T-helper 9 cell (primary cell): ENCODE measurements at places on chromosomes 12 and 14.

DNA sequence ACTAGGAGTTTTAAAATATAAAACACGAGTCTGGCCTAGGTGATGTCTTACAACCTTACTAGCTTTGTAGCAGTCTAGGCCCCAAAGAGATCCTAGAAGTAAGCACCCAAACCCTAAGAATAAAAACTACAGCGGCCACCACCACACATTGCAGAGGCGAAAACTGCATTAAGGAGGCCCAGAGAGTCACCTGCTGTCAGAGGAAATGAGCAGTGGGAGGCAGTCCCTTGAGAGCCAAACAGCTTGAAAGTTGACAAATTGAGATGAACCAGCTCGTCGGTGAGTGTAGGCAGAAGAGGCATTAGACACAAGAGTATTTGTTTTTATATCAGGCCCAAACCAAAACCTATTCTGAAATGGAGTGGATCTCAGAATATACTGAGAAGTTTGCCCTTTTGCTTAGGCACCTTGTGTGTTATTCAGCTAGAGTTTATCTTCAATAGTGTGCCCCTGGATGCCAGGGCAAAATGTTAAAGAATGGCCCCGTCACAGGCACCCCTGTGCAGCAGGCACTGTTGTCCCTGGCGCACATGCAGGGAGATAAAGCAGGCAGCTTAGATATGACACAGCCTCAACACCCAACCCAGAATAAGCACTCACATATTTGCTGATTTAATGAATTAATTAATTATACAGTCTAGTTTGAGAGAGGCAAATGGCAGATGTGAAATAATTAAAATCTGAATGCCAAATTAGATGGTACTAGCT, 56.7 kb downstream of the TTC7B start:
- no peak for DNase-seq

- DNase-seq: no peak
Observed at GRCh38 chr12:96701856-96702255, 205.2 kb upstream of the NEDD1 start.

DNA sequence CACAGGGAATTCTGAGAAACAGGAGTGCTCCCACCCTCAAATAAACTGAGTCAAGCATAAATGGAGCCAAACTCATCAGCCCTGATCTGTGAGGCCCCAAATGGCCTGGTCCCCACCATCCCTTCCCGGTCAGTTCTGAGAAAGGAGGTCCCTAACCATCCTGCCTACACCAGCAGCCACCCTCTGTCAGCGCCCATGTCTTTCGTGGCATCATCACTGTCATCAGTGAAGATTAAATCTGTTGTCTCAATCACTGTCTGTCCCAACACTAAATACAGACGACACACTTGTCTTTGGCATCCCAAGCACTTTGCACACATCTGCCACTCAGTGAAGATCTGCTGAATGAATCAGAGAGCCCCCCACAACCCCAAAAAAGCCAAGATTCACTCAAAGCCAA, 22.4 kb downstream of the VPS37B start:
- no peak for DNase-seq

GRCh38 chr12:58703866-58704265, 216.4 kb downstream of the LRIG3 start:
- DNase-seq: no peak

- DNase-seq: no peak
Observed at GRCh38 chr12:124543052-124543589, 24.3 kb downstream of the NCOR2 start.

DNA sequence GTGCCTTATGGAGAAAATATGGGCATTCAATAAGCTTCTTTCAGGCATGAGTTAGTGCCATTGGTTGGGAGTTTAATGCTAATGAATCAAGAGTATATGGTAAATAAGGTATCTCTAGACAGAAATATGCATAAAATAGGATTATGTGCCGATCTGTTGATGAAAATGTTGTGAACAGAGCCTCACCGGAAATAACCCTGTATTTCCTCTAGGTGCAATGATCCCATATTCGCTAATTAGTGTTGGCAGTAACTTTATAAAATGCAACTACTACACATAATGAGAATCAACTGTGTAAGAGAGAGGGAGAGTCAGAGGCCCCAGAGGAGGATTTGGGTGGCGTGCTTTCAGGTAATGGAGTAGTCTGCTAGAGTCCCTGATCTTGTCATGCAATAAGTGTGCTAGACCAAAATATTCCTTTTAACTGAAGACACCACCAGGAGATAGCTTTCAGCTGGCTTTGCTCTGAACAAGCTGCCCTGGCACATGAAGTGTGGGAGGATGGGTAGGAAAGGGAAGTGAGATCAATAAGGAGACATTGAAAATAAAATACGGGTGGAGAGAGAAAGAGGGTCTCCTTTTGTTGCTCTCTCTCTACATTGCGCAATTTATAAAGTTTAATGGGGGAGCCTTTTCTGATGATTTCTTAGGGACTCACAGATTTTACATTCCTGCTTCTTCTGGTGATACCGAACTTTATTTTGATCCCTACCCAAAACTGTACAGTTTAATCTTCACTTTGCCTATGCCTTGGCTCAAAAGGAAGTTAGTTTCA, 68.6 kb upstream of the PLXNC1 start:
- DNase-seq: no peak

- no peak for DNase-seq
Observed at GRCh38 chr14:69193721-69194120, 2.4 kb downstream of the EXD2 start.

- DNase-seq: no peak
Observed at GRCh38 chr14:103239751-103240150, 94.3 kb upstream of the EIF5 start.
